Neuronal stem cell (in vitro differentiated cells): ENCODE measurements at places on chromosomes 7 and 10.

- H3K36me3 ChIP-seq = no peaks in the 10 kb centered on the region
- H3K4me1 ChIP-seq = no peaks in the 10 kb centered on the region
- no peak for DNase-seq
- H3K4me3 ChIP-seq = no peak overlapping the region
- no peak overlapping the region for H3K27ac ChIP-seq
- peaks cover 6% of the 10 kb centered on the region for H3K27me3 ChIP-seq
Observed at GRCh38 chr10:104150139-104150538, 28.2 kb downstream of the SFR1 start.

GRCh38 chr7:41170466-41170865, 532.4 kb downstream of the INHBA start:
- no peaks in the 10 kb centered on the region for H3K27me3 ChIP-seq
- no peaks in the 10 kb centered on the region for H3K36me3 ChIP-seq
- no peak overlapping the region for H3K4me3 ChIP-seq

DNA sequence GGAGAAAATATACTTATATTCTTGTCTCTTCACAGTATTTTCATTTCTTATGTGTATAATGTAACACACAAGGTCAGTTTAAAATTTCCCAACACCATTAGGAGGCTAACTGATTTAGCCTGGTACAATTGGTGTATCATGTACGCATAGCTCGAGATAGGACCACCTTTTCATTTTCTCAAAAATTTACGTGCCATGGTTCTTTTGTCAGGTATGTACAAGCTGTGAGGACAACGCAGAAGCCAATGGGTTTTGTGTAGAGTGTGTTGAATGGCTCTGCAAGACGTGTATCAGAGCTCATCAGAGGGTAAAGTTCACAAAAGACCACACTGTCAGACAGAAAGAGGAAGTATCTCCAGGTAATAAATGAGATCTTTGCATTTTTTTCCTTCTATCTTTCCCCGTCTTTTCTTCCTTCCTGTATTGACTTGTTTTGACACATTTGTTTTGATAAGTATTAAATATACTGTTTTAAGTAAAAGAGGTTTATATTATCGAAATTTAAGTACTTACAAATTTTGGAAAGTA, 55.0 kb downstream of the TRIM24 start:
- no peaks in the 10 kb centered on the region for H3K27me3 ChIP-seq
- H3K27ac ChIP-seq = no peak overlapping the region
- DNase-seq = no peak
- H3K4me3 ChIP-seq = no peak overlapping the region

DNA sequence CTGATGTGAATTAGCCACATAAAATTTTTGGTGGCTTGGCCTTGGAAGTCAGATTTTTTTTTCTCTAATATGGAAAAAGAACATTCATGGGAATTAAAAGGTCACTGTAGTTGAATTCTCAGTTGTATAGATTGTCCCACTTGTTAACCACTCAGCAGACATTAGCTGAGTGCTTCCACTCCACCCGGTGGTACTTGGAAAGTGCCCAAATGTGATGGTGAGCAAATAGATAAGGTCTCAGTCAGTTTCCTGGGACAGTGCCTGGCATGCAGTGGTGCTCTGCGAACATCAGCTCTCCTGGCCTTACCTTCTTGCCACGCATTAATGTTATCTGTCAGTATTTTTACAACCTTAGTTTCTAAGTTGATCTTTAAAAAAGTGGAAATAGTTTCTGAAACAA, 1.4 kb downstream of the ATP5F1C start:
- H3K4me1 ChIP-seq = peaks cover 10% of the 10 kb centered on the region
- peaks cover 2% of the 10 kb centered on the region for H3K36me3 ChIP-seq
- H3K27me3 ChIP-seq = no peaks in the 10 kb centered on the region

- peaks cover 20% of the 10 kb centered on the region for H3K36me3 ChIP-seq
- no peak for DNase-seq
Observed at GRCh38 chr7:111101856-111102646, 11.1 kb downstream of the LRRN3 start.

DNA sequence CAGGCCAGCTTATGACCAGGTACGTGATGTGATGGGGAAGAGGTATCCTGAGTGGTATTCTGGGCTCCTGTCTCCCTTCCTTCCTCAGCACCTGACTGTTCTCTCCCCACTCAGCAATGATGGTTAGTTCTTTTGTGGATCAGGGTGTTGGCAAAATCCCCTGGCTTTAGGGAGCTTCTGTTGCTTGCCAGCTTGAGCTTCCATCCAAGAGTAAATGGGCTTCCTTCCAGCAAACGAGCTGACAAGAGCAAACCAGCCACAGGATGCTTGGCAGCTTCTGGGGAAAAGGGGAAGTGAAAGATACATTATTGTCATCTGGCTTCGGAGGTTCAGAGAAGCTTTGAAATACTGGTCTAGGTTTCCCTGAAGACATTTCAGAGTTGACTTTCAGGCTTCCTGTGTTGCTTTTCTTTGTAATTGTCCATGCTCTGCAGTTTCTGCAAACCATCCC, 5.2 kb downstream of the DUSP5 start:
- H3K4me1 ChIP-seq = peaks cover 19% of the 10 kb centered on the region
- H3K27ac ChIP-seq = no peak overlapping the region
- H3K4me3 ChIP-seq = no peak overlapping the region
- DNase-seq = no peak
- no peaks in the 10 kb centered on the region for H3K36me3 ChIP-seq

DNA sequence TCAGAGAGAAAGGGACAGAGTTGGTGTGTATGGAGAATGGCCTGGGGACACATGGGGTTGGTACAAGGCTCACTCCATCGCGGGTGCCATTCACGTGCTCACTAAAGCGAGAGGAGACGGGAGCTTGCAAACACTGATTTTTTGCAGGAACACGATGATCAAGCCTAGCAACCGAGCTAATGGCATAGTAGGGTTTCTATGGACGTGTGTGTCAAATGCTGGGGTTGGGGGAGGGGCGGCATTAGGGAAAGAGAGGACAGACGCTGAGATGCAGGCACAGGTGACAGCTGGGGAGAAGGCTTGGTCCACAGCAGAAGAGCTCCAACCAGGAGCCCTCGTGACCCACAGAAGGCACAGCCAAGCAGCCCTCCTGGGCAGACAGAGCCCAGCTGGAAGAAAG, 33.9 kb downstream of the RCC1L start:
- H3K27me3 ChIP-seq = no peaks in the 10 kb centered on the region
- H3K4me3 ChIP-seq = no peak overlapping the region
- peaks cover 30% of the 10 kb centered on the region for H3K36me3 ChIP-seq
- H3K27ac ChIP-seq = no peak overlapping the region
- H3K4me1 ChIP-seq = no peaks in the 10 kb centered on the region
